ENCODE measurements at places on chromosomes 11 and 22.

DNA sequence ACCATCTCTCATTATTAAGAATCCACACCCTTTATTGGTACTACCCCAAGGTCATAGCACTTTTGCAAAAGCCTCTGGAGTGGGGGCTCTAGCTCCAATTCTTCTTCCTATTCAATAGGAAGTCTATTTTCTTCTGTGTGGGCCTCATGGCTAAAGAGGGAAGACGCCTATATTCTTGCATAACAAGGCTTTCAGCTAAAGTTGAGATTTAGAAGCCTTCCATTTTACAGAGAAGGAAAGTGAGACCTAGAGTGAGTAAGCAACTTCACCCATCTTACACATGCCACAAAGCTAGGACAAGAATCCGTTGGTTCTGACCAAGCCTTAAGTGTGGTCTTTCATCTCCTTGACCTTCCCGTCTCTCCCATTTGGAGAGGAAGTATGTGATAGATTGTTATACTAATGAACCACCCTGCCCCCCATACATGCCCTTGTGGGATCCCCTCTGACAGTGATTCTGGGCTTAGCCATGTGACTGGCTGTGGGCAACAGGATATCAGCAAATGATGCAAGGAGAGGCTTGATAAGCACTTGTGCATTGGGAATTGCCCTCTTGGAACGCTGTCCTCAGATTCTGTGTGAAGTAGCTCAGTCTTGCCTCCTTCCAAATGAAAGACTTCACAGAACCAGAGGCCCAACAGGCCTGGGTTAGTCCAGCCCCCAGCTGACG is 12.3 kb downstream of the BACE1 start:
- DNase-seq, result no peak

- DNase-seq, result no peak
These were observed 24.0 kb downstream of the SLC43A1 start for GRCh38 chr11:57491371-57492061.

DNA sequence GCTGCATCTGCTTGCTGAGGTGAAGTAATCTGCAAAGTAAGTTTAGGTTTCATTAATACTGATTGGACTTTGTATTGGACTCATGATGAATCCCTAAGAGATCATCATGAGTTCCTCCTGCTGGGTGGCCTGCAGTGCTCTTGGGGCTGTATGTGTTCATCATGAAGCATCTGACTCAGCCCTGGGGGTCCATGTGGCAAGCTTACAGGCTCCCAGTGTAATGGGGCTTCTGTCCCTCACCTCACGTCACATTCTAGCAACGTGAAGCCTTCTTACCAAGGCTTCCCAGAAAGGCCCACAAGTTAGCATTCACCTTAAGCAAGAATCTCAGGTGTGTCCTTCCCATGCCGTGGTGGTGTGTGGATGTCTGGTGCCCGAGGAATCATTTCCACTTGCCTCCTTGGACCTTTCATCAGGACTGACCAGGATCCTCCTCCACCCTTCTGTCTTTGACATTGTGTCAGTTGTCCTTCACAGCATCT is 23.7 kb downstream of the CRKL start:
- DNase-seq, result no peak

DNA sequence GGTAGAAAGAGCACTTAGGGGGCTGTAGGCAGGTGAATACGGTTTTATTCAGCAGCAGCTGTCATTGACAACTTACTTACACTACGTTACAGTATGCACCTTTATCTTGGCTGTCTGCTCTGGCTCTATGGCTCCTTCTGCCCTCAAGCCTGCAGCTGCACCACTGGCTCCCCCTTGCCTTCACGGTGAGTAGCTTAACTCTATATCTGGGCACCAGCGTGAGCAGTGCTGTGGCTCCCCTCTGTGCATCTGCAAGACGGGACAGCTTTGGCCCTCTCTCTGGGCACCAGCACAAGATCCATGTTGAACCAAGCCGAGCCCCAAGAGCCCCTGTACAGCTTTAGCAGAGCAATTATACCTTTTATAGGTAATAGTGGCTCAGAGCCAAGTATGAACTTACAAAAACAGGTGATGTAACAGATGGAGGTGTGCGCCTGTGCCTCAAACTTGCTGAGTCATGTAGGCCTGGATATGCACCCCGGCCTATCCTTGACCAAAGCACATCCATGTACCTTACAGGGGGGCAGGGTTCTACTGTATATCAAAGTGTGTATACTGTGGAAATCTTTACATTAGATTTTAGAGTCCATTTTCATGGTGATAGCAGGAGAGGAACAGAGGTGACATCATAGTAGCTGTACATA is 96.9 kb upstream of the CTSC start:
- DNase-seq, result no peak
